Stimulated activated CD4-positive, alpha-beta T cell treated with anti-CD3 and anti-CD28 coated beads, TNF-alpha, amount 100 ng/mL, for 24 hours (primary cell): ENCODE measurements at places on chromosomes 13 and 19.

DNA sequence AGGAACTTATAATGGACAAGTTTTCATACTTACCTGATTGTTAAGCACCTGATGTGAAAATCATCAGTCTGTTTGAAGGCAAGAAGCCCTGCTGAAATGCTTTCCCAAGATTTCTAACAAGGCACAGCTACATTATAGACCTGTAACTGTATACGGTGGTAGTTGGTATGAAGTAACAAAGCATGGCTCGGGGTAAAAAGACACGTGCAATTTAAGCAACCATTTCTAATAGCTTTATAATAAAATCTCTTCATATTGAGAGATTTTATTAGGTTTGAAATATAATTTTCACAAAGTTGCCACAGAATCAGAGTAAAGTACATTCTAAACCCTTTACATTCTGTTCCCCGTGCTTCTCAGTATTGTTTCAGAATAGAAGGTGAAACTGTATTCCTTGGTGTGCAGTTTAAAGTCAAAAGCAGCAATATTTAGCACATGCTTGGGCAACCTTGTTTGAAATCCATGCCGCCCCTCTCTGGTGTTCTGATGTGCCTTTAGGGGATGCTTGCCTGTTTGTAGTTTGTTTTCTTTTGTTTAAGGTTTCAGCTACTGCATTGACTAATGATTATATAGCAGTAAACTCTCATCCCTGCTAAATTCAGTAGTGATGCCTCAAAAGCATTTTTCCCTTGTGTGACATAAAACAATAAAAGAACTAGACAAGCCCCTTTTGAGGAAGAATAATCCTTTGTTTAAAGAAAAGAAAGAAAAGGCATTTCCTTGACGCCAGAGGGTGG lies 125.2 kb upstream of the OBI1 start:
- no peak for DNase-seq

GRCh38 chr13:112447761-112448603 lies 71.8 kb downstream of the SPACA7 start:
- no peak for DNase-seq

DNA sequence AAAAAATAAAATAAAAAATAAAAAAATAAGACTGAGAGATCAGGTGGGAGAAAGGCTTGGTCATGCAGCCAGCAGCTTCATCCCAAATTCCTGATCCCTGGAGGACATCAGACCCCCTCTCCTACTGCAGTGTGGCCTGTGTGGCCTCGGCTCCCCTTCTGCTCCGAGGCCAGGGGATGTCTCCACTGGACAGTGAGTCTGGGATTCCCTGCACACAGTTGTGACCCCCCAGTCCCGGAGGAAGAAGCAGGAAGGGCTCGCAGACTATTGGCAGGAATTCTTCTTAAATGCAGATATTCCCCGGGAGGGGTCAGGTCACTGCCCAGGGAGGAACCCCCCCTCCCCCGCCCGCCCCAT lies 41.9 kb downstream of the ZNF627 start:
- DNase-seq: no peak

GRCh38 chr19:50327461-50328223 lies 1.5 kb downstream of the KCNC3 start:
- DNase-seq: no peak

- DNase-seq: no peak
Measured at GRCh38 chr13:107296804-107297203, 728.9 kb upstream of the ARGLU1 start.

GRCh38 chr19:33343859-33344572 lies 29.5 kb upstream of the CEBPG start:
- DNase-seq: no peak

- DNase-seq: no peak
Measured at GRCh38 chr13:30797847-30798535, 62.6 kb downstream of the ALOX5AP start.

- no peak for DNase-seq
Measured at GRCh38 chr13:26722321-26722720, 38.3 kb downstream of the GPR12 start.

DNA sequence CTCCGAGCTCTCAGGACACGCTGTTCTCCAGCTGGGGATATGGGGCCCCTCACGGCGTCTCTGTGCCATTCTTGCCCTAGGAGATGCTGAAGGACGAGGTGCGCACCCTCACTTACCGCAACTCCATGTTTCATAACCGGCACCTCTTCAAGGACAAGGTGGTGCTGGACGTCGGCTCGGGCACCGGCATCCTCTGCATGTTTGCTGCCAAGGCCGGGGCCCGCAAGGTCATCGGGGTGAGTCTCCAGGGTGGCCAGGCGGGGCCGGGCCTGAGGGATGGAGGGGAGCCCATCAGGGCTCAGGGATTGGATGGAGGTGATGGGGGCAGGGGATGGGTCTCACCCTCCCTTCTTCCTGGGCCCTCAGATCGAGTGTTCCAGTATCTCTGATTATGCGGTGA lies 4.8 kb downstream of the PRMT1 start:
- DNase-seq: no peak

GRCh38 chr19:2551864-2552185 lies 75.9 kb downstream of the GADD45B start:
- DNase-seq: no peak

- peak; percentile 87 for DNase-seq
Measured at GRCh38 chr19:51570962-51571575, at the start of gene ZNF175. TSS of gene ZNF175 (plus strand) at chr19:51571283. CDS start at chr19:51573330, 2,047 bp downstream.

DNA sequence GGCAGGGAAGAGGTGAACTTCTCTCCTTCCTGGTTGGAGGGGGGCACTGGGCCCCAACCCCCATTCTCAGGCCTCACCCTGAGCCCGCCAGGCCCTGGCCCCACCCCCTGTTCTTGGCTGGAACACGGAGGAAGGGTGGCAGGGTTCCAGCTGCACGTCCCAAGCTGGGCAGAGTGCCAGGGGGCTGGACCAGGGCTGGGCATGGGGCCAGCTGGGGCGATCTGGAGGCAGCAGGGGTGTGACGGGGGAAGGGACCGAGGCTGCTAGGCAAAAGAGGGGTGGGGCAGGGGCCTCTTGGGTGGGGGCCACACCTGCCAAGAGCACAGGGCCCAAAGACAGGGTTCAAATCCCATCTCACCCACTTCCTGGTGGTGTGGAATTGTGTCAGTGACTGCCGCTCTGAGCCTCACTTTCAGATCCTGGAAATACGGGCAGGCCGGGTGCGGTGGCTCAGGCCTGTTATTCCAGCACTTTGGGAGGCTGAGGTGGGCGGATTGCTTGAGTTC lies 2.2 kb downstream of the HIF3A start:
- no peak for DNase-seq

GRCh38 chr19:2027361-2027760 lies 11.8 kb upstream of the BTBD2 start:
- no peak for DNase-seq

- no peak for DNase-seq
Measured at GRCh38 chr13:74024856-74025255, 109.3 kb downstream of the KLF12 start.

- DNase-seq: no peak
Measured at GRCh38 chr13:30403456-30403855, 18.8 kb upstream of the UBE2L5 start.

DNA sequence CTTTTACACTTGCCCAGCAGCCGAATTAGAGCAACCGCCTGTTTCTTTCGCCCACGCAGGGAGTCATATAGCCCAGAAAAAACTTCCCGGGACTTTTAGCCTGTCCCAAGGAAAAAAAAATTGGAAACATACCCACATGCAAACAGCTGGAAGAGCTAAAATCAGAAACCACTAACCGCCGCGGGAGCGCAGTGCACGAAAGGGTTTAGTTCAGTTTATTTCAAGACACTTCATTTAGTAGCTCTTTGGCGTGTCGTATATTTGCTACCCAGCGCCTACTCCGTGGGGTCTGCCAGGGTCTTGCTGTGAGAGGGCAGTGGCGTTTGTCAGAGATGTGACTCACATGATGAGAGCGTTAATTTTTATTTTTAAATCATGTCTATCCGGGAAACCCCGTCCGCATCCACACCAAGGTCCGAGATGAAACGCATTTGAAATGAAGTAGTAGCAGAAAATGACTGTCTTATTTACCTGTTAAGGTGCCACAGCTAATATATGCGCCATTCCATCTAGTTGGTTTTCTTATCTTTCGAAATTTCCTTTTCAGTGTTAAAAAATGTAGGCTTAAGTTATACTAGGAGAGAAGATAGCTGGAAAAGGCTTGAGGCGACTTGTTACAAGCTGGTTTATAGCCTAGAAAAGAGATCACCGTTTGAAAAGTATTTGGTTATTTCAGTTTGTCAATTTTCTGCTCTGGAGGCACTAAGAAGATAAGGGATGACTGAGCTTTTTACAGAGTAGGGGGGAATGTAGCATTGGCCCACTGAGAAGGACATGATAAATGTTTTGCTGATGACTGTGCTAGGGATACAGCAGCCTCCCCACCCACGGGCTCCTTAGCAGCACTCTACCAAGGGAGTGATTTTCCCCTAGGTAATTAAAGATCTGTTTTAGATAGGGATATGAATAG lies 1.7 kb downstream of the KLF5 start:
- DNase-seq: no peak

DNA sequence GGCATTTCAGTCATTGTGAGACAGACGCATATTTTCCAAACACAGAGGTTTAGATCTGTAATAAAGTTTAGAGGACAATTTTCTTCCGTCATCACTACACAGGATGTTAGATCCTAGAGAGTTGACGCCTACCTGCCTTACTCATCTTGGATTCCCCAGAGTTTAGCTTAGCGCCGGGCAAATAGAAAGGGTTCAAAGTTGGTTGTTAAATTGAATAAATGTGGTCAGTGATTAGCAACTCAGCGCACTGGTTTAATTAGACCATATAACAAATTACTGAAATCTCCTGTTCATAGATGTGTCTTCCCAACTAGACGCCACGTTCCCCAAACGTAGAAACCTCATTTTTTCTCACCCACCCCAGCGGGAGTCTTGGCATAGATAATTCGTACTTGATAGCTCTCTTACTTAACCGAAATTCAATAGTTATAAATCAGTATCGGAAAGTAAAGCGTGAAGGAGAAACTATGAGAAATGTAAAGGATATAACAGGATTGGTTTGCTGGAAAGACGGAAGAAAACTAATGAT lies 726 bp upstream of the UFM1 start:
- peak; percentile 27 for DNase-seq

- peak; percentile 57 for DNase-seq
Measured at GRCh38 chr19:19405971-19406877, 749 bp downstream of the GATAD2A start.

- no peak for DNase-seq
Measured at GRCh38 chr19:49570138-49570856, 10.1 kb downstream of the NOSIP start.

- DNase-seq: no peak
Measured at GRCh38 chr19:38190793-38191192, 33.2 kb downstream of the DPF1 start.

- peak; percentile 26 for DNase-seq
Measured at GRCh38 chr19:33226550-33227241, 1.0 kb upstream of the SLC7A10 start.

DNA sequence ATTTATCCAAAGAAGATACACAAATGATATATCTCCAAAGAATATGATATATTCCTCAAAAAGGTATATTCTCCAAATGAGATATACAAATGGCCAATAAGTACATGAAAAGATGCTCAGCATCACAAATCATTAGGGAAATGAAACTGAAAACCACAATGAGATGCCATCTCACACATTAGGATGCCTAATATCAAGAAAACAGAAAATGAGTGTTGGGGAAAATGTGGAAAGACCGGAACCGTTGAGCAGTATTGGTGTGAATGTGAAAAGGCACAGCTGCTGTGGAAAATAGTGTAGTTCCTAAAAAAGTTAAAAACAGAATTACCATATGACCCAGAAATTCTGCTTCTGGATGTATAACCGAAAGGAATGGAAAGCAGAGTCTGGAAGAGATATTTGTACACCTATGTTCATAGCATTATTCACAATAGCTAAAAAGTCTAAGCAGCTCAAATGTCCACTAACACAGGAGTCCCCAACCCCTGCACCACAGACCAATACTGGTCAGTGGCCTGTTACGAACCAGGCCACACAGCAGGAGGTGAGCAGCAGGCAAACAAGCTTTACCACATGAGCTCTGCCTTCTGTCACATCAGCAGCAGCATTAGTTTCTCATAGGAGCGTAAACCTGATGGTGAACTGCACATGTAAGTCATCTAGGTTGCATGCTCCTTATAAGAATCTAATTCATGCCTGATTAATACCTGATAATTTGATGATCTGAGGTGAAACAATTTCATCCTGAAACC lies 291.9 kb downstream of the PCDH20 start:
- DNase-seq: no peak

DNA sequence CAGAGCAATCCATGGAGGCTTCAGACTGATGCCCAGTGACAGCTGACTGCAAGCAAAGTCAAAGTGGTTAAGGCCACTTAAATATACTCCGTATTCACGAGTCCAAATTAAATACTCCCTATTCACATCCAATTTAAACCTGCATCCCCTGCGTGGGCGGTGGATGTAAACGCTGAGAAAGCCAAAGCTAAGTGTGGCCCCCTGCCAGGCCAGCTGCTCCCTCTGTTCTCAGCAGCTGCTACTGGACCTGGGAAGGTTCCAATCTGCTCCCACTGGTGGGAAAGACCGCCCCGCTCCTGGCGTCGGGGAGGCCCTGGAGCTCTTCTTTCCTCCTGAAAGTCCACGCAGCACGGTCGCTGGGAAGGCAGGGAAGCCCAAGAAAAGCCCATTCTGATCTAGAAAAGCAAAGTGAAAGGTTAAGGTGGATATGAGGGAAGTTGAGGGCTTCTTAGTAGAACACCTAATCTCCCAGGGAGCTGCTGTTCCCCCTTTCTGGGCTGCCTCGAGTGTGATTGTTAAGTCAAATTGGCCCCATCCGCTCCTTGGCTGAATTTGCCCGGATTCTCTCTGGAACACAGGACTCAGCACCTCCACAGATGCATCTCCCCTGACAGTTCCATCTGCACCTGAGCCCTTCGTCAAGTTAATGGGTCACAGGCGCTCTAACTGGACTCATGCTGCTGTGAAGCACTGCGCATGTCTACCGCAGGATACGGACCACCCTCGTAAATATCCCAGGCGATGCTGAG lies 205.5 kb downstream of the USP12 start:
- no peak for DNase-seq

GRCh38 chr13:44825953-44826352 lies 163.3 kb downstream of the NUFIP1 start:
- DNase-seq: no peak

DNA sequence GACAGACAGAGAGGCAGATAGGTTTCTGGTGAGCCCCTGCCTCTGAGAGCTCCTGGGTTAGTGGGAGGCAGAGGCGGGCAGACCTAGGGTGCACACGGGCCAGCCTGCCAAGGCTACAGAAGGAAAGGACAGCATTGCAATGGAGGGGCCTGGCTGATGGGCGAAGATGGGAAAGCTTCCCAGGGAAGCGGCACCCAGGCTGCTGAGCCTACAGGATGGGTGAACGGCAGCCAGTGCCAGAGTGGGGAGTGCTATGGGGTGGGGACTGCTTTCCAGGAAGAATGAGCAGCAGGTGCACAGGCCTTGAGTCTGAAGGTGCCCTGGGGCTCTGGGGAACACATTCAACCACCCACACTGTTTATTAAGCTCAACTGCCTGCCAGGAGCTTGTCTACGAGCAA lies 702 bp upstream of the MAG start:
- DNase-seq: no peak

GRCh38 chr13:24385902-24386301 lies 76.5 kb downstream of the C1QTNF9 start:
- no peak for DNase-seq

GRCh38 chr19:55173714-55174409 lies 6.2 kb downstream of the SYT5 start:
- peak; percentile 57 for DNase-seq
